ENCODE measurements at places on chromosomes 6 and 20.
A peak's percentile ranks its signal among the peaks of the same experiment; 100 is the strongest.

DNA sequence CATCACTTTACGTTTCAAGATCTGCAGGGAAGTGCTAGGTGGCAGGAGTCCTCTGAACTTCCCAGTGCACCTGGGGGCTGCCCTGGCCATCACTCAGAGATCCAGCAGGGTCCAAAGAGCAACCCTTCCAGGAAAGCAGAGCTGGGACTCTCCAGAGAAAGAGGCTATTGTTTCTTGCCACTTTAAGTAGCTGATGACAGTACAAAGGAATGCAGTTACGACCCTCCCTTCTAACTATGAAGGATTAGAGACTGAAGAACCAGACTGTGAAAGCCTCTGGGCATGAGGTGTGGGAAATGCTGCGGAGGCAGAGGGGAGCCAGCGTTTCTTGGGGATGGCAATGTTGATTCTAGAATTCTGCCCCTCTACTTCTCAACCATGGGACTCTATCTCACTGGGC, 189.1 kb upstream of the SUPT3H start:
- DNase-seq, result peak; percentile 25

GRCh38 chr20:40459299-40459698, 229.7 kb downstream of the MAFB start:
- DNase-seq, result no peak

- DNase-seq, result no peak
Measured at GRCh38 chr6:12584631-12585405, 131.7 kb upstream of the PHACTR1 start.

GRCh38 chr20:50692552-50692933, 1.2 kb upstream of the RIPOR3 start:
- no peak for DNase-seq

- DNase-seq, result no peak
Measured at GRCh38 chr6:166977621-166978525, 21.3 kb upstream of the CEP43 start.
